Hematopoietic multipotent progenitor cell treated with erythropoietin and hydrocortisone succinate and interleukin-3 and kit ligand, for 17 days (in vitro differentiated cells): ENCODE measurements at places on chromosomes 2 and 18.
A peak's percentile ranks its signal among the peaks of the same experiment; 100 is the strongest.

DNA sequence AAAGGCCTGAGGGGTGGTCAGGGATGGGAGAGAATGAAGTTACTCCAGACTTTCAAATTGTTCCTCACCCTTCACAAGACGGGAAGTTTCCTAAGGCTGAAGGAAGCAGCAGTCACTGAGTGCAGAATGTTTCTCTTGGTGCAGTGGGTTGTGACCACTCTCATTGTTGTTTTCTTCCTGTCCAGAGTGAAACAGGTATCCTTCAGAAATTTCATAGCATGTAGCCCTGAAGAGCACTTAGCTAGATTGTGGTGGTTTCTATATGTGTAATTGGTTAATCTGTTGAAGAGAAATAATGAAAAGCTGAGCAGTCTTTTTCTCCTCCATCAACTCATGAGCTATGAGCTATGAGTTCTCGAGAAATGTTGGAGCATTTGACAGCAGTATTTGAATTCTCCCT is 96.8 kb downstream of the GPD2 start:
- DNase-seq: no peak

DNA sequence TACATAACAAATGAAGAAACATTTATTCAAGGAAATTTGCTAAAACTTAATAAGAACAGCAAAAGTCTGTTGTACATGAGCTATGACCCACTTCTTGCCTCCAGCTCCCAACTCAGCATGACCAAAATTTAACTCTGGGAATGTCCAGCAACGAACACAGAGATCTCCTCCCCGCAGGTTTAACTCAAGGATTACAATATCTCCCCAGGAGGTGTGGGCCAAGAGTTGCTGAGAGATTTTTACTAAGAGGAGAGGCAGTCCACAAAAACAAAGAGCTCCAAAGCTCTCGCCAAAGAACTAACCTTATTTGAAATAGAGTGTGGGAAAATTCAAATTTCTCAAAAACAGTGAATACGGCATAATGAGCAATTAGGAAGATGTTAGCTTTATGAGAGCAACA is 318.5 kb downstream of the GRB14 start:
- DNase-seq: no peak

- DNase-seq: no peak
Observed at GRCh38 chr18:60560071-60560470, 187.5 kb upstream of the MC4R start.

DNA sequence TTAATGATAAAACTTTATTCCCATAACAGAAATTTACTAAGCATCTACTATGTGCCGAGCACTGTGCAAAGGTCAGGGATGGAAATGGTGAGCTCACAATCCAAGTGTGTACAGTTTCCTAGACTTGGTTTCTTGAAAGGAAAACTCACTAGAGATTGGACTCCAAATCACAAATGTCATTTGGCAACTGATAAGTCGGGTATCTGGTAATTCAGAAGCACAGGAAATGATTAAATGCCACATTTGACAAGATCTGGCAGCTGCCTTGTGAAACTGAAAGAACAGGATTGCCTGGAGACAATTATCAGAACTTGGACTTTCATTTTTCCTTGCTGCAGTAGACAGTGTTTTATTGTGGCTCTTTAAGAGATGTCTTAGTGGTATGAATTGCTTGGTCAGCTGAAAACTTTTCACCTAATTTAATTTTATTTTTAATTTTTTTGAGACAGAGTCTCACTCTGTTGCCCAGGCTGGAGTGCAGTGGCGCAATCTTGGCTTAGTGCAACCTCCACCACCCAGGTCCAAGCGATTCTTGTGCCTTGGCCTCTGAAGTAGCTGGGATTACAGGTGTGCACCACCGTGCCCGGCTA is 19.2 kb downstream of the ITGA6 start:
- DNase-seq: no peak

- DNase-seq: no peak
Observed at GRCh38 chr2:241096979-241097378, 5.1 kb downstream of the MTERF4 start.

- DNase-seq: no peak
Observed at GRCh38 chr2:222753251-222753824, 81.9 kb downstream of the MOGAT1 start.

DNA sequence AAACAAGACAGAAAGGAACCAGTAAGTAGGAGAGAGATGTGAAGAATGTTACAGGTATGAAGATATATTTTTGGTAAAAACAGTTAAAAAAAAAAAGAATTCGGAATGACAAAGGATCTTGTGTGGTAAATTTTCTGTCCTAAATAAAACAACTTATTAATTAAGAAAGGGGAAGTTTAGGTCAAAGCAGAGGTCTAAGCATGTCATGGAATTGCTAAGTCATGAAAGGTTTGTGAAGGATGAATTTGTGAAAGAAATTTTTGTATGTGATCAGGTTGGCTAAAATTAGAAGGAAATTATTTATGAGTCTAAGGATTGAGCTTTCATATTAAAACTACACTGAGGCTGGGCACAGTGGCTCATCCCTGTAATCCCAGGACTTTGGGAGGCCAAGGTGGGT is 11.1 kb upstream of the ALPG start:
- no peak for DNase-seq

GRCh38 chr2:24872344-24873115 is 47.5 kb downstream of the ADCY3 start:
- no peak for DNase-seq

DNA sequence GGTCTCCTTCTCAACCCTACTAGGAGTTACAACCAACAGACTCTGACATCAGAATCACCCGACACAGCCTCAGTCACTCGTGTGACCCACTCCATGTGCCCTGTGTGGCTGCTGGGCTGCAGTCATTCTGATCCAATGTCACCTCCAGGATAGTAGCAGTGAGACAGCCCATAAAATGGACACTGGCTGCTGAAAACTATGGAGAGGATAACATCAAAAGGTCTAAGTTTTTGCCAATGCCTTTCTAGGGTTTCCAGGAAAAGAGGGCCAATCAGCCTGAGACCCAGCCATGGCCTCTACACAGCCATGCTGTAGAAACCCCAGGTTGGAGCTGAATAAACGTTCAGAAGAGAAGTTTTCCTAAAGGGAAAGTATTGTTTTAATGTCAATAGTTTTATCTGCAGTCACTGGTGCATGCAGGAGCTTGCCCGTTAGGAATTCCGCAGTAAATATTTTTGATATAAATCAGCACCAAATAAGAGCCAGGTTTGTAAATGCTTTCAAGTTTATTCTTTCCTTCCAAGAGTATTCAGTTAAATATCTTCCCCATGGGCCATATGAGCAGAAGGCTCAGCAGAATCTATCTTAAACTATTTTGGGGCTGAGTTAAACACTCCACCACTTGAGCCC is 92.2 kb upstream of the PID1 start:
- DNase-seq: no peak

DNA sequence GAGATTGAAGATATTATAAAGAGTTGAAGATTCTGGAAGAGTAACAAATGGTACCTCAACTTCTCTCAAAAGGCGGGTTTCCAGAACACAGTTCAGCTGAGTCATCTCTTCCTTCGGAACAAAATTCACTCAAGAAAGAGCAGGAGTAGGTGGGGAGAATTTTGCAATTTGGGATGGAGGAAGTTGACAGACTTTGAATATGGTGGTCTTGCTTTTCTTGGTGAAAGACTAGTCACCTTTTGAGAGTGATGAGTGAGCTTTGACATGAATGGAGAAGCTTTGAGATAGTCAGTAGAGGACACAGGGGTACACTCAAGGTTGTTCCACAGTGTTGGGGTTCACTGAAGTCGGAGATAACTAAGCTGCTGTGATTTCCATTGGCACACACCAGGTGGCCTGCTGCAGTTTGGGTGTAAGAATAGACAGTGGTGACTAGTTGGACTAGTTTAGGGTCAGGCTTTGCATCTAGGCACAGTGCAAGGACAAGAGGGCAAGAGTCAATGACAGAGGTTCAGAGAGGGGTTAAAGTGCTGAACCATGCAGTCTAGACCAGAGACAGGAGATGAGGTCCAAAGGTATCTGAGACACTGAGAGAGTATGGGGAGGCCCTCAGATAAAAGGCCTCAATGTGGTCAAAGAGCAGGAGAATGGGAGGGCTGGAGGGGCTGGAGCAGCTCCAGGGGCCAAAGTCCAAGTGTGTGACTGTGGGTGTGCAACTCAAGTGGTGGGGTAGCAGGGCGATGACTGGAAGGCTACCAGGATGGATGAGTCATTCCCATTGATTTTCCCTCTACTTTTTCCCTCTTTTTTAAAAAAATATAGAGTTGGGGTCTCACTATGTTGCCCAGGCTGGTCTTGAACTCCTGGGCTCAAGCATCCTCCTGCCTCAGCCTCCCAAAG is 7.7 kb downstream of the CCL20 start:
- DNase-seq: no peak

GRCh38 chr2:223914324-223914723 is 30.8 kb downstream of the WDFY1 start:
- no peak for DNase-seq

DNA sequence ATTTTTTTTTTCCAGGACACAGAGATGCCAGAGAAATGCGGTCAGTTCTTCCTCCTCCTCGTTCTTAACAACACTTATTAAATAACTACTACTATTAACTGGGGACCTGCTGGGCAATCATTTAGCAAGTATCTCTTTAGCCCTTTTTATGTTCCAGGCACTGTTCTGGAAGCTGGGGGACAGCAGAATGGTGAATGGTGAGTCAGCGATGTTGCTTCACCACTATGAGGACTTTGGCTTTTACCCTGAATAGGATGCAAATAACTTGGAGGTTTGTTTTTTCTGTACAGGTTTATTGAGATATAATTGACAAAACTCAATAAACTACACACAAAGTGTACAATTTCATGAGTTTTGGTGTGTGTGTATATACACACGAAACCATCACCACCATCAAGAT is 179.9 kb upstream of the MSH6 start:
- DNase-seq: no peak

DNA sequence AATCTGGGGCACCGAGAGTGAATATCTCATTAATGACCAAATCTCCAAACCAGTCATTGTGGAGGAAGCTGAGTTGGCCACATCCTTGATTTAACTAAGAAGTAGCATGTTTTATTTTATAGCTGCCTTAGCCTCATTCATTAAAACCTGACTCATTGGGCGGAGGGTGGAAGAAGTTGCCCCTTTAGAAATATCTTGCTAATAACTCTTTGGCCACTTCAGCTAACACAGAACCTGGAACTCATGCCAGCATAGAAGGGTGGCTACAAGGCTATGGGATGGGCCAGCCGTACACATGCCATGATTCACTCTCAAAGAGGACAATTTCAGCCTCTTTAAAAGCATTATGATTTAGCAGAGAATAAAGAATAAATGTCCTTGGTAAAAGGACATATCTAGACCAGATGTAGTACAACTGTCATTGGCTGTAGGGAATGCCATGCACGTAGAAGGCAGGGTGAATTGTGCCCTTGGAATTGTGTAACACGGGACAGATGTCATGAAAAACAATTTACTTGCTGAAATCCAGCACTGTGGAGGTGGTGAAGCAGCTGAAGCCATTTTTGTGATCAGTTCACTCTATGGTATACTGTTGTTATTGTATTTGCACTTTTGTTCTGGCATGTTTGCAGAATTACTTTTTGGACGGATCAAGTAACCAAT is 330.0 kb downstream of the PLCL1 start:
- DNase-seq: no peak

- no peak for DNase-seq
Observed at GRCh38 chr2:210963386-210963785, 407.0 kb downstream of the CPS1 start.

DNA sequence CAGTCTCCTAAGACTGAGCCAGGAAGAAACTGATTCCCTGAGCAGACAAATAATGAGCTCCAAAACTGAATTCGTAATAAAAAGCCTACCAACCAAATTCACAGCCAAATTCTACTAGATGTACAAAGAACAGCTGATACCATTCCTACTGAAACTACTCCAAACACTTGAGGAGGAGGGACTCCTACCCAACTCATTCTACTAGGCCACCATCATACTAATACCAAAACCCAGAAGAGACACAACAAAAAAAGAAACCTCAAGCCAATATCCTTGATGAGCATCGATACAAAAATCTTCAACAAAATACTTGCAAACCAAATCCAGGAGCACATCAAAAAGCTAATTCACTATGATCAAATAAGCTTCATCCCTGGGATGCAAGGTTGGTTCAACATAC is 20.0 kb downstream of the RNU4ATAC start:
- DNase-seq: no peak

- no peak for DNase-seq
Observed at GRCh38 chr2:37809525-37809924, 115.6 kb upstream of the RMDN2 start.

GRCh38 chr18:58493516-58494253 is 135.2 kb downstream of the ALPK2 start:
- peak; percentile 58 for DNase-seq

DNA sequence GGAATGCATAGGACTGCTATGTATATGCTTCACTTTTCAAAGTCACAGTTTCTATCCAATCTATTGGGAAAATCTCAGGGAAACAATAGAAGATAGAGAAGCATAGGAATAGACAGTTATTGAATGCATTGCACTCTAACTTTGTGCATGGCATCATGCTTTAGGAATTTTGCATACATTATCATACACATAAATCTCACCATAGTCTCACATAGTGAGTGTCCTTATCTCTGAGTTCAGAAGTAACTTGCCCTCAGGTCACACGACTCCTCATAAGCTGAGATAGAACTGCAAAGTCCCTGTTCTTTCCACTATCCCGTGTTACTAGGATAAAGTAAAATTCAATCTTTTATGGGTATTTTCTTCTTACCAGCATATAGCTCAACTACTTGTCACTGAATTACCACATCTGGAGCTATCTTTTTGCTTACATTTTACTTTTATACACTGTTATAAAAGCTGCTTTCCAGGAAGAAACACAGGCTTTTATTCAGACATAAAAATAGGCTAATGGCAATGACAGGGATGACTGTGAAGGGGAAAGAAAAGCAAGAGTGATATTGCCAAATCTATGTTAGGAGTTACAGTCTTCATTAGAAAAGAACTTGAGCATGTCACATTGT is 666.9 kb downstream of the XIRP2 start:
- DNase-seq: no peak
